ENCODE measurements at places on chromosomes 5 and 9. TPM values are rescaled to one million over a fixed set of nuclear protein-coding genes. Genes with fewer than 3 reads are reported as not detected.

The S1PR3 gene
- total RNA-seq = 0.33 TPM

The PCDHGB3 gene
- total RNA-seq = 0.16 TPM

DNA sequence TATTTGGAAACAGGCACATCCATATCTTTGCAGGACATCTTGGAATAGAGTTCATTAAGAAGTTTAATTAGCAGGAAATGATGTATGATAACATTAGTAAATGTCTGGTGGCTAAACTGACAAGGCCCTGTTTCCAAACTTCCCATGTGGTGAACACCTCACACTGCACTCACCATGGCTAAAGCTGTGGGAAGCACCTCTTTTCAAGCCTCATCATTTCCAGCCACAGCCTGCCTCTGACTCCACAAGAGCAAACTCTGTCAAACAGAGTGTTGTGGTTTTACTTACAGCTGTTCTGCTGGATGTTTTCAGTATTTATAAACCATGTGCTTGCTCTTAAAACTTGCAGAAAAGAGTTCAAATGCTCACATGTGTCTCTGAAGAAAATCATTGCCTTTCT lies 14.9 kb upstream of the NDUFB6 start:
- DNase-seq = no peak

GRCh38 chr5:61477788-61478187 lies 145.7 kb downstream of the ZSWIM6 start:
- no peak for DNase-seq

GRCh38 chr9:89778100-89779090 lies 173.6 kb downstream of the GADD45G start:
- DNase-seq = no peak

DNA sequence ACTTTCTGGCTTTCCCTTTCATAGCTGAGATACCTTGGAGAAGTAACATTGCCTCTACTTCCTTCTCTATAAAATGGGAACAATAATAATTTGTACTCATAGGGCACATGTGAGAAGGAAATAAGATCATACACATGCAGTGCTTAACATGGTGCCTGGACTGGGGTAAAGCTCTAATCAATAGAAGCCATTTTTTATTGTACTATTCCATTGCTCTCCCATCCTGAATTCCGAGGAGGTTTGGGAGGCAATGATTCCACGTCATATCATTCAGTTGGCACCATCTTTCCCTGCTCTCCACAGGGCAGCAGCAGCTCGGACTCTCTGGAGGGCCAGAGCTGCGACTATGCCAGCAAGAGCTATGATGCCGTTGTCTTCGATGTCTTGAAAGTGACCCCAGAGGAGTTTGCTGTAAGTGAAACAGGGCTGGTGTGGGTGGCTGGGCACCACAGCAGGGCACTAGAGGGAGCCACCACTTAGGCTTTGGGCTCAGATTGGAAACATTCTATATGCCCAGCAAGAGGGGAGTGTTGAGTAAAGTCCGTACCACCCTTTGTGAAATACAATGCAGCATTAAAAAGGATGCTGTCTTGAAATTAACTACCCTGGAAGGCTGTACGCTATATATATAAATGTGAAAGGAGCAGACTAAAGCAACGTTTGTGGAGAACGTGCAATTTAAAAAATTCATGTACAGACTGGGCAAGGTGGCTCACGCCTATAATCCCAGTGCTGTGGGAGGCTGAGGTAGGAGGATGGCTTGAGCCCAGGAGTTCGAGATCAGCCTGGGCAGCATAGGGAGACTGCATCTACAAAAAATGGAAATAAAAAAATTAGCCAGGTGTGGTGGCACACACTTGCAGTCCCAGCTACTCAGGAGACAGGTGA lies 51.2 kb downstream of the RALGPS1 start:
- no peak for DNase-seq

Data from K562 (cell line).